ENCODE measurements at places on chromosomes 16 and 17. TPM values are rescaled to one million over a fixed set of nuclear protein-coding genes. Genes with fewer than 3 reads are reported as not detected.
A peak's percentile ranks its signal among the peaks of the same experiment; 100 is the strongest.

The IGSF6 gene
- total RNA-seq = not detected

The VMO1 gene
- not detected for total RNA-seq

The SLFN14 gene
- not detected for total RNA-seq

The GNPTG gene
- 8.8 TPM for total RNA-seq

The ICAM2 gene
- 7.9 TPM for total RNA-seq

The TPSG1 gene
- total RNA-seq = not detected

The SCGB1C2 gene
- total RNA-seq = not detected

The SLC16A13 gene
- 3.0 TPM for total RNA-seq

The CBFA2T3 gene
- total RNA-seq = not detected

The MYO15B gene
- total RNA-seq = 2.8 TPM

DNA sequence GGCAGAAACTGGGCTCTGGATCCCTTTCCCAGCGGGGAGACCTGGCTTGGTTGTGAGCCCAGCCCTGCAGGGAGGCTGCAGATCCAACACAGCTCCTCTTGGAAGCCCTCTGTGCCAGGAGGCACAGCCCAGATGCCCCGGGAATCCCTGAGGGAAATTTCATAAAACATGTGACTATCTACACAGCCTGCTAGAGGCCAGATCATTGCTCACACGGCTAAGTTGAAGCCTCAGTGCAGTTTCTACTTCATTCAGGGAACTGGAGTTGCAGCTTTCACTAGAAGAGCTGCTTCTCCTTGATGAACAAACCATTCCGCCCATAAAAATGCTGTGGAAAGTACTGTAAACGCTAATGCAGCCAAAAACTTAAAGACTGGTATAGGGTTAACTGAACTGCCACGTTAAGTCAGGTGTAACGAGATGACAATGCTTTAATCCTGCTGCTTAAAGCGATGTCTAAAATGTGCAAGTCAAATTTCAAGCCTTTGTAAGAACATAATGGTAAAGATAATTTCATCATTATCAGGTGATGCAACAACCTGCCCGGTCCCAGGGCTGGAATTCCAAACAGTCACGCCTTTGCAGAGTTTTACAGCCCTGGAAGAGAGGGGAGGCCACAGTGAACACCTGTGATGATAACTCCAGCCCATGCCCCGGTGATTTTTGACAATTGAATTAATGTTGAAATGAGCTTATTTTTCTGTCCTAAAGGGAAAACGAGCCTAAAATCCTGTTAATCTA is 172.5 kb downstream of the ZFHX3 start:
- DNase-seq = peak; percentile 35

DNA sequence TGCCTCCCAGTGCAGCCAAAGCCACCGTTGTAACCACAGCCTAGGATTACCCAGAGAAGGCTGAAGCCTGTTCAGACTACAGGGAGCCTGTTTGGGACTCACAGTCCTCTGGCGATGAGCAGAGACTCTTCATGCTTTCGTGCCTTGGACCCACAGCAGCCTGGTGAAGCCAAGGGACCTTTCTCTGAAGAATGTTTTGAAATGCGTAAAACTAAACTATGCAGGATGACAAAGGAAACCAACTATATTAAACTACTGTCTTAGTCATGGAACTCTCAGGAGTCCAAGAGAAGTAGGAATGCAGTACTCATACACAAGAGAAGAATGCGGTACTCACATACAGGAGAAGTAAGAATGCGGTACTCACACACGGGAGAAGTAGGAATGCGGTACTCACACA is 20.9 kb downstream of the ABR start:
- no peak for DNase-seq

DNA sequence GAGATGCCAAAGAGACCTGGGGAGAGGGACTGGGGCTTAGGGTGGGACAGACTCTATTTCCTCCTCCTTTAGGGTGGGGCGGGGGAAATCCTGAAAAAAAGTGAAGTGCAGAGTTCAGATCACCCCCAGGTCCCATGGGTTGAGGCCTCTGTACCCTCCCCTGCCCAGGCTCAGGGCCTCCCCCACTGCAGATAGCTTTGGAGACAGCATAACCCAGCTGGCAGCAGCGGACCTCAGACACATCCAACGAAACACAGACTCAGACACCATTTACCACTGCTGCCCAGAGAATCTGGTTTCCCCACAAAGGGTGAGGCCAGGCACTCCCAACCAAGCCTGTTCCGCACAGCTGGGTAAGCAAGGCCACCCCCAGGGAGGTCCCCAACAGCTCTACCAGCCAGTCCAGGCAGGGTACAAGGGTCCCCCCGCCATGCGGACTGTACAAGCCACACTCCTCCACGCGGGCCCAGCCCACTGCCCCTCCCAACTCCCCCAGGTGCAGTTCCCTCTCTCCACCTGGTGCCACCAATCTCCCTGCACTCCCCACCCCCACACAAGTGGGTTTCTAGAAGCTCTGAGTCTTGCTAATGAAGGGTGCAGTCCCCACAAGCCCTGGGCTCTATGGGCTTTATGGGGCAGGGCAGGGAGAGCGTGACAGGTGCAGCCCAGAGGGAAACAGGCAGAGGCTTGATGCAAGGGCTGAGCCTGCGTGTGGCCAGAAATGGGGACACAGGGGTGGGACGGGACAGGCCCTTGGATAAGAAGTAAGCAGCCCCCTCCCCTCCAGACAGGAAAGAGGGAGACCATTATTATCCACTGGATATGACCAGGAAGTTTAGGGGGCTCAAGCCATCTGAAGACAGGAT is 8.9 kb downstream of the RHBDF2 start:
- no peak for DNase-seq

- peak; percentile 99 for DNase-seq
These were observed 1.3 kb downstream of the SERPINF1 start for GRCh38 chr17:1762901-1763898.

GRCh38 chr16:86513471-86514277 is 3.3 kb downstream of the FOXF1 start:
- DNase-seq = no peak

DNA sequence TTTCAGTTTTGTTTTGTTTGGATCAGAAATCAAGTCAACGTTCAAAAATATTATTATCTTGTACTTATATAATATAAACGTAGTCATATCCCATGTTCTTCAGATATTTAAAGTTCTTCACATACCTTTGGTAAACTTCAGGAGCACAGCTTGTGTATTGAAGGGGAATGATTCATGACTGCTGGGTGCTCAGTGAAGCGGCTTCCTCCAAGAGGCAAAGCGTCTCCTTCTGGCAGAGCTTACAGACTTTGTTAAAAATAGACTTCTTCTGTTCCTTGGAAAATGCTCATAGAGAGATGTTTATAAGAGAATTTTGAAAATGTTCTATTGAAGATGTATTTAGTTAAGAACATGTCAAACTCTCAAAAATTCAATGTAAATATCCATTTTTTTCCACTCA is 155.6 kb upstream of the CNTNAP4 start:
- DNase-seq = no peak

GRCh38 chr16:88880226-88881006 is 14.0 kb upstream of the PABPN1L start:
- no peak for DNase-seq

- no peak for DNase-seq
These were observed 22.0 kb downstream of the SP2 start for GRCh38 chr17:47918006-47918405.

GRCh38 chr16:49528866-49529288 is 155.3 kb downstream of the C16orf78 start:
- DNase-seq = no peak

DNA sequence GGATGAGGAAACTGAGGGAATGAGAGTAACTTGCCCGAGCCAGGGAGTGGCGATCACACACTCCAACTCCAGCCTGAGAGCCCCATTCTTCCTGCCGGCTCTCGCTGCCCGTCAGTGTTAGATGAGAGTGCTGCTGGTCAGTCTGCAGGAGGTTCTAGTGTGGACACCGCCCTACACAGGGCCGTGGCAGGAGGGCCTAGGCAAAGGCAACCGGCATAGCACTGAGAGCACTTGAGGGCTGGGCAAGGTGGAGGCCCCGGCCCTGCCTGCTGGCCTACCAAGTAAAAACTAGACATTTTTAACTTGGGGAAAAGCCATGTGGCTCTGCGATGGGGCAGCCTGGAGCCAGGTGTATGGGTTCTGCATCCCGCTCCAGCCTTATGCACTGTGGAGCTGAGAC is 354.8 kb downstream of the SEC14L1 start:
- DNase-seq = no peak

GRCh38 chr16:81987121-81987520 is 24.1 kb downstream of the SDR42E1 start:
- DNase-seq = no peak

DNA sequence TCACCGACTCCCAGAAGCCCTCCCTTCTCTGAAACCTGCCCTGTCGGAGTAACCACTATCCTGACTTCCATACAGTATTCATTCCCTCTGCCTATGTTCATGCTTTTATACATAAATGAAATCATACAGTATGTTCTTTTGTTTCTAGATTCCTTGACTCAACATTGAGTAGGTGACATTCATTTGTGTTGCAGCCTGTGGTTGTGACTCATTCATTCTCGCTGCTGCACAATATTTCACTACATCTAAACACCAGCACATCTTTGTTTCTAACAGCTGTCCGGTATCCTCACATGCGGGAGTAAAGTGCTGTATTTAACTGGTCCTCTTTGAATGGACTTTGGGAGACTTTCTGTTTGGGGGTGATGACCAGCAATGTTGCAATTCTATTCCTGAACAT is 135.0 kb upstream of the FOXF1 start:
- no peak for DNase-seq

GRCh38 chr17:21292867-21293830 is 8.6 kb downstream of the MAP2K3 start:
- DNase-seq = no peak

DNA sequence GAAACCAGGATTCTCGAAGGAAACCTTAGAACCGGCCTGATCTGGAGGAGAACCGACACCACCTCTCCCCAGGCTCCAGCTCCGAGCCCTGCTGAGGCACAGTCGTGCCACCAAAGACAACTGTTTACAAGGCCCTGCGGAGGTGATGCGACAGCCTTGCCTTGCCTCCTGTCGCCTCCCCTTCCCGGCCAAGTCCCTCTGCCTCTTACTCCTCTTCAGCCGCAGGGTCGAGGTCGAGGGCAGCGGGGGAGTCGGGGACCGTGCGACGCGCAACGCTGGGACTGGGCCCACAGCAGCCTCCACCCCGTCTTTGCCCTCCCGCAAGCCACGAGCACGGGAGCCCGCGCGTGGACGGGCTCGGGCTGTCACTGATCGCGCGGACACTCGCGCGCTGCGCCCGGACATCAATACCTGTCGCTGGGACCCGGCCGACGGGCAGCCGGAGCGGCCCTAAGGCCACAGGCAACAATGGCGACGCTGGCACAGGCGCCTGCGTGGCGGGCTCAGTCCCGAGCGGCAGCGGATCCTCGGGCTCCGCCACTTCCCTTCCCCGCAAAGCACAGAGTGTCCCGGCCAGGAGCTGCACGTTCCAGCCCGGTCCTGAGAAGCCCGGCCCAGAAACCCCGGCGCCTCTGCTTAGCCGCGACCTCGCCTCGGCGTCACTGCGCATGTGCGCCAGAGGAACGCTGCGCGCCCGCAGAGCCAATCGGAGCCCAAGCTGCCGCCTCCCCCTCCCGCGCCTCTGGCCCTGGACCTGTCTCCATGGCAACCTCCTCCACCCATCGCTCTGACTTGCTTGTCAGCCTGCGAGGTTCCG is at the start of gene ZNF287:
Gene ZNF287 (minus strand): TSS at position 664 of the 817 bp plus-strand sequence. CDS start 1,473 bp downstream, outside the sequence.
- DNase-seq = no peak

- no peak for DNase-seq
These were observed 4.4 kb downstream of the NOL3 start for GRCh38 chr16:67174706-67175231.

- DNase-seq = no peak
These were observed 4.8 kb downstream of the GFAP start for GRCh38 chr17:44910231-44911106.

DNA sequence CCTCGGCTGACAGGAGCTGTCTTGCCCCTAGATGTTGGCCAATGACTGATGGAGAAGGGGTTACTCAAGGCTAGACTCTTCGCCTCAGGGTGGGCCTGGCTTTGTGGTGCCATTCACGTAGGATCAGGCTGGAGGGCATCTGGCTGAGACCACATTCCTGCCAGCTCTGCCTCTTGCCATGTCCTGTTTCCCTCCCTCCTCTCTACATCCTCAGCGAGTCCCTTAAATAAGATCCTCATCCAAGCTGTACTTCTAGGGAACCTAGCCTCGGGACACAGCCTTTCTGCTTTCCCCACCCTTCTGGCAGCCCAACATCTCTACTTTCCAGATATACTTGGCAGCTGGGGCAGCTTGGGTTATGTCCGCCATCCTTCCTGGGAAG is 27.9 kb upstream of the EFCAB13 start:
- DNase-seq = no peak

- DNase-seq = no peak
These were observed 5.1 kb downstream of the HEATR6 start for GRCh38 chr17:60073621-60074020.

DNA sequence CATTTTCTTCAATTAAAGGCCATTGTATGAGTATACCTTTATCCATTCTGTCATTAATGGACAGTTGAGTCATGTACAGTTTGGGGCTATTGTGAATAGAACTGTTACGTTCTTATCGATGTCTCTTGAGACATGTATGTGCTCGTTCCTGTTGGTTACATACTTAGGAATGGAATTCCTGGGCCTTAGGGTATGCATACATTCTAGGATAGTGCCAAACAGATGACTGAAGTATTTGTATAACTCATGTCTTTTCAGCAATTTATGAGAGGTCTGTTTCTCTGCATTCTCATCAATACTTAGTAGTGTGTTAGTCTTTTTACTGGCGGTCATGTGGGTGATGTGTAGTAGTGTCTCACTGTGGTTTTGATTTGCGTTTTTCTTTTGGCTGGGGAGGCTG is 81.2 kb downstream of the USP22 start:
- DNase-seq = no peak

DNA sequence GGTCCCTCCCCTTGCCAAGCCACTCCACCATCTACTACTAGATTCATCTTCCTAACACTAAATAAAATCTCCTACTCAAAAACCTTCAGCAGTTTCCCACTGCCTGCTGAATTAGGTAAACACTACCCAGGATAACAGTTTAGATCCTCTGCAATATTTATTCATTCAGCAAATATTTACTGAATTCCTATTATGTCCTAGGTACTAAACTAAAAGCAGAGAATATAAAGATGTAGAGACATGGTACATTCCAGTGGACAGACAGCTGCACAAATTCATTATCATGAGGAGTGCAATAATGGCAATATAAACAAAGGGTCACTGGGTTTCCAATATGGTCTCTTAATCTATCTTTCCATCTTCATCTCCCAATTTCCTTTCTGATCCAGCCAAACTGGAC is 30.7 kb upstream of the HOXB13 start:
- no peak for DNase-seq

GRCh38 chr17:75341784-75342486 is 52.7 kb upstream of the SLC25A19 start:
- DNase-seq = no peak

- no peak for DNase-seq
These were observed 17.3 kb downstream of the SOCS3 start for GRCh38 chr17:78342449-78343186.

Measured in HepG2 (cell line).